ENCODE measurements at places on chromosomes 3 and 15.

- no peak for DNase-seq
Measured at GRCh38 chr3:47265008-47265407, 17.6 kb downstream of the KIF9 start.

DNA sequence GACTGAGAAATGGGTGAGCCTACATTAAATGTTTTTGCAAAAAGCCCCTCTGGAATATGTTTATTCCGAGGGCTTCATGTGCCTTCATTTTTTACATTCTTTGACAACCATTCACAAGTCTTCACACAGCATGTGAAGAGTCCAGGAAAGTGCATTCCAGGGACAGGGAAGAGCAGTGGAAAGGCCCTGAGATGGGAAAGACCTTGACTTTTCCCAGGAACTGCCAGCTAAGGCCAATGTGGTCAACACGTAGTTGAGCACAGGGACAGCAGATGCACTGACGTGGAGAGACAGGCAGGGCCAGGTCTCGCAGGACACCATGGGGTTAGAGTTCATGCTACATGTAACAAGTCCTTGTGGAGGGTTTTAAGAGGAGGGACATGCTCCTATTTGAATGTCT is 21.7 kb downstream of the SSR3 start:
- no peak for DNase-seq

DNA sequence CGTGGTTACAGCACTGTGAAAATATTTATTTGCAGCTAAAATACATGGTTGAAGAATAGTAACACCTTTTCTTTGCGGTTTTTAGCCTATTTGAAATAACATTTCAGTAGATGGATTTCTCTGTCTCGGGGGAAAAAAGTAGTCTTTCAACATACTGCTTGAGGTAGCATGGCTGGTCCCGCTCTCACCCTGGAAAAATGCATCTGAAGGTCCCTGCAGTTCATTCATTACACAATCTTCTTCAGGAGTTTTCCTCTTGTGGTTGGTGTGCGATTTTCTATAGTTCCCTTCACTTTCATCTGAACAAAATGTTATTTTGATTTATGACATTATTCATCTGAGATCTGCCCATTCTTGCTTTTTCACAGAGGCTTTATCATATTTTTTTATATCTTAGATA is 75.9 kb downstream of the STRIT1 start:
- no peak for DNase-seq

DNA sequence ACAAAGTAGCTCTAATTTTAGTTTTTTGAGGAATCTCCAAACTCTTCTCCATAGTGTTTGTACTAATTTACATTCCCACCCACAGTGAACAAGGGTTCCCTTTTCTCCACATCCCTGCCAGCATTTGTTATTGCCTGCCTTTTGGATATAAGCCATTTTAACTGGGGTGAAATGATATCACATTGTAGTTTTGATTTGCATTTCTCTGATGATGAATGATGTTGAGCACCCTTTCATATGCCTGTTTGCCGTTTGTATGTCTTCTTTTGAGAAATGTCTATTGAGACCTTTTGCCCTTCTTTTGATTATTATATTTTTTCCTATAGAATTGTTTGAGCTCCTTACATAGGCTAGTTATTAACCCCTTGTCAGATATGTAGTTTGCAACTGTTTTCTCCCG is 239.9 kb upstream of the TPM1 start:
- DNase-seq: no peak

GRCh38 chr3:61524933-61525332 is 36.4 kb upstream of the PTPRG start:
- DNase-seq: no peak

DNA sequence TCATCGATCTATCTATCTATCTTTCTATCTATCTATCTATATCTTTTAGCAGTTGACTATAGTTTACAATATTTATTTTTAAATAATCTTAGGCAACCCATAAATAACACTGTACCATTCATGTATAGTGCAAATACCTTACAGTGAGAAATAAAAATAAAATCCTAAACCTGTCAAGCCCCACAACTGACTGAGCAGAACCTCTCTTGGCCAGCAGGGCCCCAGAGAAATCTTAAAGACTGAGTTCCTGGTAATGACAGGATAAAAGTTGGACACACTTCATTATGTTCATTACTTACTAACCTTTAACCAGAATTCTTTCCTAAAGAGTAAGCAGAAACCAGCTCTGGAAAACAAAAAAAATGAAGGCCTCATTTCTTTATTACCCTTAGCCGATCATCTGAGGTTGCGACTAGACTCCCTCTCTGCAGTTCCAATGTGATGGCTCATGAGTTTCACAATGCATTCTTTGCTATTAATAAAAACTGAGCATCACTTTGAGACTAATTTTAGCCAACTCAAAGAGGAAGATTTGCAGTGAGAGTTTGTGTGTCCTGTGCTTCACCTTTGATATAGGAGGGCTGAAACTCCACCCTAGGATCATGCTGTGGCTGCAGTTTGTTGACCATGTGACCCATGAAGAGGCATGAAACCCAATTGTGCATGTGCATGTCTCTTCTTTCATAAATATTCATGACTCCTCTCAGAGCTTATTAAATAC is 1072.0 kb downstream of the NSUN3 start:
- DNase-seq: no peak

GRCh38 chr15:58523634-58524033 is 91.8 kb downstream of the LIPC start:
- DNase-seq: no peak

DNA sequence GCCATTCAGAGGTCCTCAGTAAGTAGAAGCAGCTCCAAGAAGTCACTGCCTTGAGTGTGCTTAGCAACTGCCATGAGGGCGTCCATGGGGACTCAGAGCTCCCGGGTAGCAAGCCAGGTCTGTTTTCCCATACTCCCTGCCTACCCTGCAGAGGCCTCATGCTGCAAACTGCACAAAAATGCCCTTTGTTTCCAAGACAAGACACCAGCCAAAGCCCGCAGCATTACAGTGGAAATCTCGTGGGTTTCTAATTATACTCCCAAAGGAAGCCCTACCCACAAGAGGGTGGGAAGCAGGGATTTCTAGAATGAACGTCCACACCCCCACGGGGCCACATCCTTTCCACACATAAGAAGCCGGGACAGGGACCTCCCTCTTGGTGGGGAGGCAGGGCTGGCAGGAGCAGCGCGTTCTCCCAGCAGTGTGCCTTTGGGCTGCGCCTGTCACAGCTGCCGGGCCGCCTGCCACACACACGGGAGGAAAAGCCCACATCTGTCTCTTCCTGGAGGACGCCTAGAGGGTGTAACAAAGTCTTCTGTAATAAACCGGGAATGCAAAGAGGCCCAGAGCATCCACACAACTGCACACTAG is 31.1 kb downstream of the FAM174B start:
- no peak for DNase-seq

GRCh38 chr3:108051005-108051404 is 39.8 kb downstream of the CD47 start:
- DNase-seq: no peak

DNA sequence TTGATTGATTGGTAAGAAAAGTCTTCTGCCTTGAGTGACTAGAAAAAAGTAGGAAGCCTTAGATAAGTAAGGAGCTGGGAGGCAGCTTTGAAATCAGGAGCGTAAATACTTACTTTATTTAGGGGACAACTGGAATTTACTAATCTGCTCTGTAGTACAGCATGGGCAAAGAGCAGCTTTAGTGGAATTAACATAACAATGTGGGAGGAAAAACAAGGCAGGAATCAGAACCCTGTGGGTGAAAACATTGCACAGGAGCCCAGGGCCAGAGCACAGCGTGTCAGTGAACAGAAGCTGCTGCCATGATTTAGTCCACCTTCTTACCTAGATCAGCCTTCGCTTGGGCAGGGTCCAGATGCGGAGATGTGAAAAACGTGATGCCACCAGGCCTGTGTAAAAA is 14.6 kb downstream of the FMN1 start:
- DNase-seq: no peak

DNA sequence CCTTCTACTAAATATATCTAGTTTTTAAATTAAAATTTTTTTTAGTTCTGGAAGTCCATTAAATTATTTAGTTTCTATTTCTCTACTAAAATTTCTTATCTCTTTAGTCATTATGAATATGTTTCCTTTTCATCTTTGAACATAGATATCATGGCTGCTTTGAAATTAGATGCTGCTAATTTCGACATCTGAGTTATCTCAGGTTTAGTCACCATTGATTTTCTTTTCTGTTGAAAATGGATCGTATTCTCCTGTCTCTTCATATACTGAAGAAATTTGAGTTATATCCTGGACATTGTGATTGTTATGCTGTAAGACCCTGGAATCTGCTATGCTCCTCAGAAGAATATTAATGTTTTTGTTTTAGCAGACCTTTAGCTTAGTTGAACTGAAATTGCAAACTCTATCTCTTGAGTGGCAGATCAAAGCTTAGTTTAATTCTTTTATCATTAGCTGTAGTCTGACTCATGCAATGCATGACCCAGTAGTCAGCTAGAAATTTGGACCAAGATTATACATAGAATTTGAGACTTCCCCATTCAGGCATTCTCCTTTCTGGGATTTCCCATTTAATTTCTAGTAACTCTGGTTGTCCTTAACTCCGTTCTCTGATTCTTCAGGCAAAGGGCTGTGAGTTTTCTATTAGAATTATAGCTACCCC is 439.8 kb upstream of the IL12A start:
- DNase-seq: no peak

GRCh38 chr15:37907136-37907535 is 27.3 kb upstream of the TMCO5A start:
- DNase-seq: no peak

- no peak for DNase-seq
Measured at GRCh38 chr3:14875411-14876175, 56.8 kb downstream of the FGD5 start.

All from WERI-Rb-1 (cell line).